ENCODE measurements at places on chromosomes 2 and 18.

DNA sequence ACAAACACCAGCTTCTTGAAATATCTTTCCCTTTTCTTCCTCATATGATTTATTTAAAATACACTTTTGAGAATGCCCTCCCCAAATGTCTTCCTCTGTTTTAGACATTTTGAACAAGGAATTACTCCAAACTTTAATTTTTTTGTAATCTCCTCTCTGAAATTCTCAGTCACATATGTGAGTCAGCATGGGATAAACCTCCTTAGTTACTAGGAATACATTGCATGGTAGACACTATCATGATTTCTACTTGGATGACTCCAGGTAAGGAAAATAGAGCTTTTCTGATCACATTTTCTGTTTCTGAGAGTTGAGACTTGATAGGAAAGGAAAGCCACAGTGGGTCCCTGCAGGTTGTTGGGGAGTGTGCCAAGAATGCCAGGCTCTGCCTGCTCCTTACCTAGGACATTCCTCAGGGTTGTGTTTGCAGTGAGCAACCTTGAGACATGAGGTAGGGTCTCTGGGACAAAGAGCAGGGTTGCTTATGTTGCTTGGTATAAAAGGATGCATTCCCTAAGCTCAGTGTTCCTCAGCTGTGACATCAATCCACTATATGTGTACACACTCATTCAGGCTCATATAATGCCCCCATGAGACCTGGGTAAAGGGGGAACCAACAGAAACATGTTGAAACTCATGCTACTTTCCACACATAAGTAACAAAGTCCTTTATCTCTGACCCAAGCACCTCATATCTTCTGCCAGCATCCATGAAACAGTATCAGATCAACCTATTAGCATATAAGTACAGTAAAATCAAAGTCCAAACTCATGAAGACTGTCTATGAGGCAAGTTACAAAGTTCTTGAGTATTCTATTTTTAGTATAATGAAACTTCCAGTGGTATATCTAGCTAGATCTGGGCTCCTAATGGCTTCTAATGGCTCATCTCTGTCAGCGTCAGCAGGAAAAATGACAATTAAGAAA, 112.8 kb upstream of the SCN1A start:
- no peaks in the 10 kb centered on the region for H3K4me1 ChIP-seq
- H3K27ac ChIP-seq, result no peak overlapping the region
- no peak for DNase-seq
- no peaks in the 10 kb centered on the region for H3K27me3 ChIP-seq
- H3K4me3 ChIP-seq, result no peak overlapping the region
- H3K36me3 ChIP-seq, result no peaks in the 10 kb centered on the region

GRCh38 chr2:74708883-74709282, 54.8 kb downstream of the SEMA4F start:
- H3K4me3 ChIP-seq, result no peak overlapping the region
- H3K27ac ChIP-seq, result no peak overlapping the region
- no peak for DNase-seq
- H3K36me3 ChIP-seq, result no peaks in the 10 kb centered on the region
- no peaks in the 10 kb centered on the region for H3K27me3 ChIP-seq

DNA sequence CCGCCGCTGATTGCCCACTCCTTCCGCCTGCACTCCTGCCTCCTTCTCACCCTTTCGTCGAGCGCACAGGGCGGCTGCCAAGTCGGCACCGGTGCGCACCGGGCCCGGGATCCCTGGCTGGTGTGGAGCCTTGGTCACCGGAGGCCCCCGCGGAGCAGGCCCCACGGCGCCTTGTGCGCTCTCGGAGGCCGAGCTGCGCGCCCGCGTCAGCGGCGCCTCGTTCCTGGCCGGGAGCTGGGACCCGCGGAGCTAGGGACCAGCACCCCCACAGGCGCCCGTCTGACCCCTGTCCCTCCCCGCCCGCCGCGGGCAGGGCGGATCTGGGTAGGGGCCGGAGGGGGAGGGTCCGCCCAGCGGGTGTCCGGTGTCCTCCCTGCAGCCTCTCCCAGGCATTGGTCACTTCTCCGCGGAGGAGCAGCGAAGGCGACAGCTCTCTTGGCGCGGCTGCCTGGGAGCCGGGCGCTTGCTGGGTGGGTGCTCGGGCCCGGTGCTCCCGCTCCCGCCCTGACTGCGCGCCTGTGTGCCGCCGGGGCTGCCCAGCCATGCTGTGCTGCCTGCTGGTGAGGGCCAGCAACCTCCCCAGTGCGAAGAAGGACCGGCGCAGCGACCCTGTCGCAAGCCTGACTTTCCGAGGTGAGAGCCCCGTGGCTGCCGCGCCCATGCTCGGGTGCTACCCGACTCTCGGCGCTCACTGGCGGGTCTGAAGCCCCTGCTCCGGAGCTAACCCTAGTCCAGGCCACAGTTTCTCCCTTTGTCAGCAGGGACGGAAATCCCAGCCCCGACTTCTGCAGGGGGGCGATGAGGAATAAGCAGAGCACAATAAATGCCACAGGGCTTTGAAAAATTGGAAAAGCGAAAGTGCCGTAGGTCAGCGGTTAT, 13.2 kb downstream of the DYSF start:
- peak; percentile 72 for DNase-seq
- H3K36me3 ChIP-seq, result no peaks in the 10 kb centered on the region
- H3K4me3 ChIP-seq, result peak overlapping the region; percentile 62

- H3K27me3 ChIP-seq, result no peaks in the 10 kb centered on the region
- no peaks in the 10 kb centered on the region for H3K36me3 ChIP-seq
- DNase-seq, result no peak
Measured at GRCh38 chr2:172856606-172857005, 121.0 kb downstream of the RAPGEF4 start.

All from H1 (cell line).